ENCODE measurements at places on chromosomes 1 and 21.

GRCh38 chr1:30700528-30701257, 22.7 kb downstream of the MATN1 start:
- peak; percentile 75 for DNase-seq

- DNase-seq = no peak
These were observed 14.6 kb upstream of the PAPPA2 start for GRCh38 chr1:176448340-176448739.

- DNase-seq = peak; percentile 20
These were observed 20.1 kb upstream of the DONSON start for GRCh38 chr21:33608559-33608958.

- no peak for DNase-seq
These were observed 22.6 kb downstream of the TNFRSF8 start for GRCh38 chr1:12085643-12086260.

DNA sequence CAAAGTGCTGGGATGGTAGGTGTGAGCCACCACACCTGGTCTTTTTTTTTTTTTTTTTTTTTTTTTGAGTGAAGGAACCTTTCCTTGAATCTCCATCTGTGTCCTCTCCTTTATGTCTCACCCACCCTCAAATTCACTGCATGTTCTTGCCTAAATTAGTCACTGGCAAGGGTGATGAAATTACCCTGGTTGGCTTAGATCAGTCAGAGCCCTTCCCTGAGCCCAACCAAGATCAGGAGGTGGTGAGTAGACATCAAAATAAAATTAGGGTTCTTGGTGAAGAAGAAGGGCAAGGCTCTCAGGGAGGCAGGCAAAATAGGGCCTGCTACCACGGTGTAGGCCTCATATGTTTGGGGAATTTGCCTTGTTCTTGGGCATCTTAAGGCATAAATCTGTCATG, 5.3 kb upstream of the TNN start:
- DNase-seq = no peak

- no peak for DNase-seq
These were observed 765.6 kb upstream of the B3GALT2 start for GRCh38 chr1:193951984-193952383.

GRCh38 chr1:22975694-22976093, 3.0 kb upstream of the LACTBL1 start:
- DNase-seq = no peak

DNA sequence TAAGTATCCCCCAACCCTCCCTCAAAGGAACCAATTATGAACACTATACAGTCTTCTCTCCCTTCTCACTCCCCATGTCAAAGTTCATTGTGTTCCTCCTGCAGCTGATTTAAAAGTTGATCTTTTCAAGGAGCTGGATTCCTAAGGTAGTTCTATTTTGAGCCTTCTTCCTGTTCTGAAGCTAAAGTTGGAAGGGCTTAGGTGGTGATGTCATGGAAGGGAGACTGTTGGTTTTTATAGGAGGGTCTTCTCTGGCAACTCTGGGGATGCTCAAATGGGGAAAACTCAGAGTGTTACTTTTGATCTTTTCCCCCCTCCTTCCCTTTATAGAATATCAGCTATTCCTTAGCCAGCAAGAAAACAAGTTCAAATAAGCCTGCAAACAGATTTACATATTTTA, 83.0 kb upstream of the AK4 start:
- DNase-seq = no peak

GRCh38 chr1:7670334-7671145, 100.6 kb upstream of the VAMP3 start:
- DNase-seq = no peak

GRCh38 chr1:246213502-246213901, 293.6 kb downstream of the SMYD3 start:
- no peak for DNase-seq

DNA sequence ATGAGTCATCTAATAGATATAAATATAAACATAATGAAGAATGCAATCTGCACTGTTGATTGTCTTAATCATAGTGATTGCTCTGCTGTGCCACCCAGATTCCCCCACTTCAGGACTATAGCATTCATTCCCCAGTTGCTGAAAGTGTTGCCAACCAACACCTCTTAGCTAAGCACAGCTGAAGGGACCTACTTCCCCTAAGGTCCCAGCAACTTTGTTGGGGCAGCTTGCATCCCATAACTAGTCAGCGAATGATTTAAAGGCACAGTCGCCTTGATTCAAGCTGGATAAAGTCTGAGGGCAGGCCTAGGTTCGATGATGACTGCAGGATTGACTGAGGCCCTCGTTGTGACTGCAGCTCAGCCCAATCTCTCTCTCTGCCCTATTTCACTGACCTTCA, 14.3 kb upstream of the RGS1 start:
- no peak for DNase-seq

- DNase-seq = no peak
These were observed 30.1 kb upstream of the EPS15 start for GRCh38 chr1:51549016-51549619.

- DNase-seq = no peak
These were observed 3.0 kb downstream of the ALX3 start for GRCh38 chr1:110067479-110067892.

GRCh38 chr1:47593013-47593568, 155.2 kb downstream of the FOXD2 start:
- no peak for DNase-seq

DNA sequence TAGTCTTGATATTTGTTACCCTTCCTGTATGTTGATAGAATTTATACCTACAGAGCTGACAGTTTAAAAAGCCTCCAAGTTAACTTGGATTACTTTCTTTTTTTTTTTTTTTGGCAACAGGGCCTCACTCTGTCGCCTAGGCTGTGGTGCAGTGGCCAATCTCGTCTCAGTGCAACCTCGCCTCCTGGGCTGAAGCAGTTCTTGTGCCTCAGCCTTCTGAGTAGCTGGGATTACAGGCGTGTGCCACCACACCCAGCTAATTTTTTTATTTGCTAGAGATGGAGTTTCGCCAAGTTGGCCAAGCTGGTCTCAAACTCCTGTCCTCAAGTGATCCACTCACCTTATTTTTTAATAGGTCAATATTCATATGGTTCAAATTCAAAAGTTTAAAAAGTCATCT, 32.7 kb downstream of the WDTC1 start:
- DNase-seq = no peak

GRCh38 chr1:30108186-30108585, 615.2 kb downstream of the MATN1 start:
- DNase-seq = no peak

DNA sequence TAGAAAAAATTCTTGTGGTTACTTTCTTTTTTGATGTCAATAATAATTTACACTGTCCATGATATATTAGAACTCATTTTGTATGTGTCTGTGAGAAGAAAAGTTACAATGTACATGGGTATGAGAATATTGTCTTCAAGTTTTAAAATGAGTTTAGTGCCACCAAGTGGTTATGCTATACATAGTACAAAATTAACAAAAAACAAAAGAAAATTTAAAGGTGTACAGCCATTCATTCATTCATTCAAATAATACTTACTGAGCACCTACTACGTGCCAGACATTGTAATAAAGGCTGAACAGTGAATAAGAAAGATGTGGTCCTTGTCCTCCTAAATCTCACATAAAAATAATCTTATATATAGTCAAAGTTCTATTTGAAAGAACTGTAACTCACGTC, 27.7 kb downstream of the UCHL5 start:
- DNase-seq = no peak

DNA sequence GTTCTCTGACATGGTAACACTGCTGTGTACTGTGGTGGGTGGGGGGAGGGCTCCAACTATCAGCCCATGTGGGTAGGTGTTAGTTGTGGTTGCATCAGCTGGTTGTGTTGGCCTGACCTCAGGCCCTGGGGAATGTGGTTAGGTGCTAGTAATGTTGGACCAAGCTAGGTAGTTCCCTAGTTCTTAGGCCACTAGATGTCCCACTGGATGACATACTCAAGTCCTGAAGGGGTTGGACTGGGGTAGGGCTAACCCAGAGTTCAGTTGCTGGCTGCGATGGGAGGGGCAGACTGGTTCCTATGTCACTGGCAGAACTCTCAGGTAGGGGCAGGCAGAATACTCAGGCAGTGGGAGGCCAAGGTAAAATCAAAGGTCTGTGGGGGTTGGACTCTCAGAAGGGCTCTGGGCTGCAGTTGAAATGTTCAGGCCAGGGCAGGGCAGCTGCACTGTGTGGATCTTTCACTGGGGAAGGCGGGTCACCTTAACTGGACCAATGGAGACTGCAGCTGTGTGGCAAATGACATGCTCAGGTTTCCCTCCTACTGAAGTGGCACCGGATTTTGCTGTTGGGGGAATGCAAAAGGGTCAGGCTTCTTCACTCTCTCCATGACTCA, 870.7 kb downstream of the LRRIQ3 start:
- DNase-seq = no peak

GRCh38 chr1:20884513-20884912, 97.4 kb upstream of the HP1BP3 start:
- no peak for DNase-seq

DNA sequence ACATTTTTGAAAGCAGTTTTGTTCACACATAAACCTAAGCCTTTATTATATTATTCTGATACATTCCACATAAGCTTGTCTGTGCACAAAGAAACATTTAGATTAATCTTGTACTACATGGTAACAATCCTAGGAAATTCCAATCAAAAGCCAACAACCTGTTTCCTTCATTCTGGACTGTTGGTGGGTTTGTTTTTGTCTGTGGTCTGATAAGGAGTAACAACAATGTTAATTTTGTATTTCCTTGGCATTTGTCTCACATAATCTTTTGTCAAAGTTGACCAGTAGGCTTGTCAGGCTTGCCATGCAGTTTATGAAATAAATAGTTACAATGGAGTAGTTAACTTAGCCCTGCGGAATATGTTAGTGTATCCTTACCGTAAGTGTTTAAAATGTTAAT, 183.3 kb downstream of the DHRS3 start:
- DNase-seq = no peak

GRCh38 chr1:240350910-240351331, 259.2 kb downstream of the FMN2 start:
- peak; percentile 78 for DNase-seq

GRCh38 chr1:226666164-226666506, 72.9 kb downstream of the ITPKB start:
- DNase-seq = no peak

GRCh38 chr1:160550572-160551034, 27.5 kb upstream of the SLAMF6 start:
- no peak for DNase-seq

DNA sequence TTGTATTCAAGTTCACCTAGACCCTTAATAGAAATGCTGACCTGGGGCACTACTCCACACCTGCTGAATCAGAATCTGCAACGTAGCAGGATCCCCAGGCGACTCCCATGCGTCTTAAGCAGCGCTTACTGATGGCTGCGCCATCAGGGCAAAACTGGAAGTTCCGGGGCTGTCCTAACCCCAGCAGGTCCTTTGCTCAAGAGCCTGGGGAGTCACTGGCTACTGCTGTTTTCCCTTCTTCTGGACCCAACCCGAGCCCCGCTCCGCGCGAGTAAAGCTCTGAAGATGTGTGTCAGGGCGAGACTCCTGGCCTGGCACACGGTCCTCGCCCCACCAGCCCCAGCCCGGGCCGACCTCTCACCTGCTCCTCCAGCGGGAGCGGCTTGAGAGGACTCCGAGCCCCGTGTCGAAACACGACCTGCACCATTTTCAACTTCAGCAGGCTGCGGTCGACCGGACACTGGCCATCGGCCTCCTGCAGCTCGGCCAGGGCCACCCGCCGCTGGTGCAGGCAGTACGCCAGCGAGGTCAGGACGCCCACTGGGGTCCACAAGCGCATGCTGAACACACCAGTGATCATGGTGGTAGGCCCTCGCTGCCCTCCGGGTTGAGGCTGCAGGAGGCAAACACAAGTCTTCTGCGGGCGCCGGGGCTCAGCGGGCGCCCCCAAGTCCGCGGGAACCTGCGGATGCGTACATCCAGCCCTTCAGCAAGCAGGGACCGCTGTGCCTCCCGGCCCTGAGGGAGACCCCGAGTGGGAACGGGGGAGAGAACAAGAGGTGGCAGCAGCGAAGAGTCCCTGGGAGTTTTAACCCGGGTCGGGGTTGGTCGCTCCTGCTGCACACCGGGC, 630 bp downstream of the ACP6 start:
- peak; percentile 43 for DNase-seq

DNA sequence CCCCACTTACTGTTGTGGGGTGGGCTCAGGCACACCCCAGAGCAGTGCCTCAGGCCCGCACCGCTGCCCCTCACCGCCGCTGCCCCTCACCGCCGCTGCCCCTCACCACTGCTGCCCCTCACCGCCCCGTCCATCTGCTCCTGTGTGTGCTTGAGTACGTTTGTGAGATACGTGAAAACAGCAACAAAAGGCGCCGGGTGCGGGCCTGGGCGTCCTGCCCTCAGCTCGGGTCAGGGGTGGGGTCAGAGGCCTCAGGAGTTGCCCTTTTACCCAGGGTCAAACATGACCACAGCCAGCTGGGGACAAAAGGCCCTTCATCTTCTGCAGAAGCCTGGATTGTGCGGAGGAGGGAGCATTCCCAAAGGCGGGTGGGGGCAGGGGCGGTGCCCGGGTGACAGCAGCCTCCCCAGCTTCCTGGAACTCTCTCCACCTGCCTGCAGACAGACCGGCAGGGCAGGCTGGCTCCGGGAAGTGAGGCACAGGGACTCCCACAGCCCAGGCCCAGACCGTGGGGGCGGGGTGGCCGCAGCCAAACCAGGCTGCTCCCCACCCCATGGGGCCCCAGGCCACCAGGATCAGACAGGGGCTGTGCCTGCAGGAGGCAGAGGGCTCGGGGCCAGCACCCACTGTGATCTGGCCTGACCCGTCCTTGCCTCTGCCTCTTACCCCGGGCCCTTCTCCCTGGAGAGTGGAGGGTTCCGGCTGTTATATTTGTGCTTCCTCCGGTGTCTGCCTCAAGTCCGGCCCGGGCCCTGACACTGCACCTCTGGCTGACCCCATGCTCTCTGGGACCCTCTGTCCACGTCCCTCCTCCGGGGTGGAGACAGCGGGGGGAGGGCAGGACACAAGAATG, 2.3 kb upstream of the VWA1 start:
- DNase-seq = peak; percentile 68

- no peak for DNase-seq
These were observed 13.6 kb upstream of the ERI3 start for GRCh38 chr1:44368471-44369151.

DNA sequence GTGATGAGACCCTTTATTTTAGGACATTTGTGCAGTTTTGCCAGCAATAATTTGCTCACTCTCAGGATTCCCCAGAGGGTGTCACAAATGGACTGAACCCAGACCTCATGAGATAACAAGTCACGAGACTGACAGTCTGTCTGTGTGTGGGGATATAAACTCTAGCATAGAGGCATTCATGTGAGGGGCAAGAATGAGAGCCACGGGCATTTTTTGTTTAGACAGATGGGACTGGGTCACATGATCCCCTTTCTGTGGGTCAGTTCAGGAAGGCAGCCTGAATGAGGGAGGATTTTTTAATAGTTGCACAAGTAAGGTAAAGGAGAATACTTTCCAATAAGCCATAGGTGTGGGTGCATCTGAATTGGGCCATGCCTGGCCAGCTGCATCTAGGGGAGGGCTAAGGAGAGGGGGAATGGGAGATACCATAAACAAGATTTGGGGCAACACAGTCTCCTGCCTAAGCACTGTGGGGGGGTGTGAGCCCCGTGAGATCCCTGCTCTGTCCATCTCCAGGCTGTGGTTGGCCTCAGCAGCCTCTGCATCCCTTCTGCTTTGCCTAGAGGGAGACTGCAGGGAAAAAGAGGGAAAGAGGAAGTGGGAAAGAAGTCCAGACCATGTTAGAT, 66.6 kb downstream of the NAV1 start:
- DNase-seq = no peak

- no peak for DNase-seq
These were observed 5.0 kb downstream of the ATXN7L2 start for GRCh38 chr1:109488696-109489095.

GRCh38 chr1:185104083-185104482, 52.7 kb downstream of the TRMT1L start:
- no peak for DNase-seq

GRCh38 chr21:34952701-34953100, 96.4 kb downstream of the RUNX1 start:
- no peak for DNase-seq

GRCh38 chr1:113669988-113670387, 89.3 kb downstream of the PHTF1 start:
- DNase-seq = no peak
